ENCODE measurements at places on chromosomes 11 and 22.
A peak's percentile ranks its signal among the peaks of the same experiment; 100 is the strongest.

DNA sequence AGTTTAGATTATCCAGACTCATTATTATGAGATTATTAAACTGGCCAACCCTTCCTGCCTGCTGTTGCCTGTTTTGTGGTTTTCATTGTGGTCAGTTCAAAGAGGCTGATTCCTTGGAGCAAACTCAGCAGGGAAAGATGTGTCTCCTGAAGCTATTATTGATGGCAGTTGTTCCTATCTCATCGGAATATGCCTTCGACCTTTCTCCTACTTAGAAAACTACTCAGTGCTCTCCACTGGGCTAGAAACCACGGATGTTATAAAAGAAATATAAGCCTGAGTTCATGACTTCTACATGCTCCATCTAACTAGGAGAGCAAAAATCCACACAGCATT lies 80.2 kb upstream of the NAV2 start:
- no peak for DNase-seq

GRCh38 chr22:22058633-22059290 lies 76.2 kb upstream of the TOP3B start:
- DNase-seq = no peak

DNA sequence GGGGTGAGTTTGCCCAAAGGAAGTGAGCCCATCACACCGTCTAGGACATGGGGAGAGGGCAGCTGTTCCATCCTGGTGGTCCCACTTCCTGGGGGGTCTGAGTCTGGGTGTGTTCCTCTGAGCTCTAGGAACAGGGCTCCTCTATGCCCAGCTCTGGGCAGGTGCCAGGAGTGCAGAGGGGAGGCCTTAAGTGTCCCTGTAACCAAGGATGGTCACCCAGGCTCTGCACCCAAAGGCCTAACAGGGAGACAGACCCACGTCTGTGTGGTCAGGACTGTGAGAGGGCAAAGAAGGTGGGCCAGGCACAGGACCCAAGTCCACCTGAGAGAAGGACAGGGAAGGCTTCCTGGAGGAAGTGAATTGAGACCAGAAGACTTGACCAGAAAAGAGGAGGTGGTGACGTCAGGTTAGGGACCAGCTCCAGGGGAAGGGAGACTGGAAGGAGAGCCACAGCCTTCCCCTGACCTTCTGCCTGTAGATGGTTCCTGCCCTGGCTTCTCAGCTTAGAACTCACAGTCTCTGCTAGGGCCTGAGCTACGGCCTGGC lies 11.3 kb upstream of the TCF20 start:
- DNase-seq = no peak

GRCh38 chr22:46212195-46212594 lies 37.9 kb downstream of the CDPF1 start:
- DNase-seq = no peak

DNA sequence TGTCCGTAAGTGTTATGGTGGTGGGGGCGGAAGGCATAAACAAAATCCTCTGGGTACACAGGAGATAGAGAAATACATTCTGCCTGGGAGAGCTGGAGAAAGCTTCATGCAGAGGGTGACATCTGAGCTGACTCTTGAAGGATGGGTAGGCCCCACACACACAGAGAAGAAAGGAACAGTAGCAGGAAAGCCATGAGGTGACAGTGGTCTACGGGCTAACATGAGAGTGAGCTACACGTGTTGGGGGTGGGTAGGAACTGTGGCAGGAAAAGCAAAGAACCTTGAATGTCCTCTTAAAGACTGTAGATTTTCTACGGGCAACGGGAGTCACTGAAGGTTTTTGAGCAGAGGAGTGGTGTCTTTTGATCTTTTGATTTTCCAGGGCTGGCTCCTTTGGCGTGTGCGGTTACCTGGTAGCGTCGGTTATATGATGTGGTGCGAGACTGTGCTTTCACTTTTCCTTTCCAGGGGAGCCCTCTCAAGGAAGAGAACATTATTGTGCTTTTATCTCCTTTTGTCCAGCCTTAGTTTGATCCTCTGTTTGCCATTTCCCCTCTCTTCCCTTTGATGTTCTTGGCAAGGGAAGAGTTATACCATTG lies 39.7 kb downstream of the ADAMTS8 start:
- DNase-seq = peak; percentile 84
